Activated T-helper 2 cell treated with anti-CD3 and anti-CD28 coated beads, Interferon-gamma antibody, Interleukin-2, Interleukin-4, amounts not matched to agents 10 μg/mL and 5 μg/mL and 100 μg/mL, durations not matched to agents 14 hours and 24 hours and 36 hours (primary cell): ENCODE measurements at places on chromosomes 7 and 10. TPM values are rescaled to one million over a fixed set of nuclear protein-coding genes. Genes with fewer than 3 reads are reported as not detected.

DNA sequence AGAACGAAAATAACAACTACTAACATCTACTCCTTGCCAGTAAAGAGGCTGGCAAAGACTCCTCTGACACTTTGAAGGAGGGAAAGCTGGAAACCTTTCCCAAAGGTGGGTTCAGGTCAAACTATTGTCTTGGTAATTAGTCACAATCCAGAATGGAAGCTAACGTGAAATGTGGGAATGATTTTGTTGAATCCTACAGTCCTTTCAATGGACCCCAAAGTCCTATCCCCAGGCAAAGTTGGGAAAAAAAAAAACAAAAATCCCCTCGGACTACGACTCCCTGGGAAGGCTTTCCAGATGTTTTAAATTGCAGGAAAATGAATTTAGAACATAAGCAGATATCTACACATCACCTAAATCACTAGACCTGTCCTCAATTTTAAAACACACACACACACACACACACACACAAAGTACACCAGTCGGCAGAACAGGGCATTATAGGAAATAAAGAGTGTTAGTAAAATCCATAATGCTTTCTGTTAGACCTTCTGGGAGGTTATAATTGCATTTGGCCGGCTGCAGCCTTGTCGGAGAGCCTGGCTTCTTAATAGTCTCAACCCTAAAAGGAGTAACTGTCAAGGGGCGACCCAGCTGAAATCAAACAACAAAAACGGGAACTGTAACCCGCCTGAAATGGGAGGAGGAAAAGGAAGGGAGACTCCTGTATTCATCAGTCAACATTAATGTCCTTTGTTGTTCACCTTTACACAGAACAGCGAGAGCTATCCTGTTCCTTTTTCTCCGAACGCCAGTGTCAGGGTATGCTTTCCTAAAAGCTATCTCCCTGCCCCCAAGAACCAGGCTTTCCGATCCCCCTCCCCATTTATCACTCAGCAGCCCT lies 1.5 kb downstream of the DOCK4 start:
- no peak for DNase-seq

- peak; percentile 49 for DNase-seq
Observed at GRCh38 chr10:102452672-102453340, 1.5 kb upstream of the C10orf95 start.

- DNase-seq = no peak
Observed at GRCh38 chr10:75456122-75456521, 24.7 kb downstream of the LRMDA start.

- DNase-seq = no peak
Observed at GRCh38 chr7:70598976-70599375, 533.0 kb upstream of the GALNT17 start.

GRCh38 chr10:22615819-22616499 lies 98.4 kb downstream of the PIP4K2A start:
- DNase-seq = no peak

The C10orf95 gene
- 0.32 TPM in 1 of 2 replicates, not detected in the other for total RNA-seq

The GRIFIN gene
- not detected in 2 replicates for total RNA-seq

The NACAD gene
- 0.30 and 0.52 TPM in 2 replicates for total RNA-seq

DNA sequence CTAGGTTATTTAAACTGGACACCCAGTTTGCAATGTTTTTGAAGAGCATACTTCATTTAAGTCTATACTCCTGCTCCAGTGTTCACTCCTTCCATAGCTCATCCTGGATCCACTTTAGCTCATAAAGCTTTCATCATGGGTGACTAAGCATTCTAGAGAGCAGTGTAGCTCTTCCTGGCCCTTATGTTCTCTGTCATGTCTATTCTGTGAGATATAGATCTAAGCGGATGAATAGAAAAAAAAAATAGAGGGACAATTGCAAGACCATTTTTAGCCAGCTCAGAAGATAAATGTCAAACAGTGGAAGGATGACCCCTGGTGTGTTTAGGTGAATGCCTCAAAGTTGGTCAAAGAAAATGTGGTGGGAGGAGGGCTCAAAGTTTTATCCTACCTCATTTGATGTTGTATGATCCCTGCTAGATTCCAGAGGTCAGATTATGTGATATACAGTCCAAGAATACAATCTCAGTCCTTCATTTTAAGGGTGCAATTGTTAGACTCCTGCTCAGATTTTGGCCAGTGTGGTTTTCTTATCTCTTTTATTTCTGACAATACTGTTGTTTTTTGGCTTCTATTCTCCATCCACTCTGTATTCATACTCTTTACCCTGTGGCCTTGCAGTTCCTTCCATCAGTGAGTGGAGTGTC lies 7.5 kb upstream of the HECW1 start:
- DNase-seq = no peak

The IDI2 gene
- not detected in 2 replicates for total RNA-seq

DNA sequence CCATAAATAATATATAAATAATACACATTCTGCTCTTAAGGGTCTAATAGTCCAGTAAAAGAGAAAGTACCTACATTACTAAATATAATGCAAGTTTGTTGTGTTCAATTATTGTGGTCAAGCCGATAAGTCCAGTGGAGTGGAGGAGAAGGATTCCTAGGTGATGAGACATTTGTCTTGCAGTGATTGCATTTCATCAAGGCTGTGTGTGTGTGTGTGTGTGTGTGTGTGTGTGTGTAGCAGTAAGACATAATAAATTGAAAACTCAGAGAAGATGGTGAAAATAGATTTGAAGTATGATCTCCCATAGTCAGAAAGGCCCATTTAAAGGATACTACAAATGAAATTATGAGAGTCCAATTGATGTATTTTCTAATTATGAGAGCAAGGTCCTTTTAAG lies 192.5 kb upstream of the SEMA3C start:
- no peak for DNase-seq

GRCh38 chr7:116492654-116493109 lies 6.9 kb upstream of the CAV2 start:
- no peak for DNase-seq

The UNCX gene
- not detected in 2 replicates for total RNA-seq

DNA sequence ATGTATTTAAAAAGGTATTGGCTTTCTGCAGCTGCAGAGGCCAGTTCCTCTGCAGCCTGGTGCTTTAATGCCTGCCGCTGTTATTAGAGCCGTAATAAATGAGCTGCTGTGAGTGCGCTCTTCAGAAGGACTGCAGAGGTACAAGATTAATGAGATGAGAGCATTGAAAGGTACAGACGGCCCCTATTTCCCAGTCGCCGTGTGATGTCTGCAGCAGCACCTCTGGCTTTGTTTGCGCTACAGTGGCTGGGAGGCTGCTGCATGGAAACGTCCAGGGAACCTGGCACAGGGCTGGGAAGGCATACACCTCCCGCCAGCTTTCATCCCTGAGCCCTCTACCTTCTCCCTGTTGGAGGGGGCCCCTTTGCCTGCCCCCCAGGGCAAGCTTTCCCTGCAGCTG lies 383.8 kb upstream of the ZMIZ1 start:
- no peak for DNase-seq

GRCh38 chr7:1843921-1844335 lies 173.9 kb downstream of the ELFN1 start:
- DNase-seq = no peak

The AS3MT gene
- 0.18 and 0.50 TPM in 2 replicates for total RNA-seq

DNA sequence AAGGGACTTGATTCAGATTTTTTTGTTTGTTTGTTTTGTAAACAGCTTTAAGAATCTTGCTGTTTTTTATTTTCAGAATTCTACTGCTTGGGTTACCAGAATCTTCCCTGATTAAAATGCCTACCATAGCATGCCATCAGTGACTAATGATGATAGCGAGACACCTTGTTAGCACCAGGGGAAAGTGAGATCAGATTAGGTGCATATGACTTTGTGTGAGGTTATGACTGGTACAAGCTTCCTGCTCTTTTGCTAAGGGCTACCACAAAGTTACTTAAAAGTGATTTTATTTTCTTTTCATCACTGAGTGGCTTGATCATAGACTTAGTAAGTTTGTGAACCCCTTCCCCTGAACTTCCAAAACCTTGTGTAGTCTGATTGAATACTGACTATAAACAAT lies 93.5 kb downstream of the SND1 start:
- no peak for DNase-seq

The TMEM176A gene
- total RNA-seq = not detected in 2 replicates

The SCART1 gene
- total RNA-seq = 1.3 and 1.4 TPM in 2 replicates

The NUDT5 gene
- 109 and 112 TPM in 2 replicates for total RNA-seq

DNA sequence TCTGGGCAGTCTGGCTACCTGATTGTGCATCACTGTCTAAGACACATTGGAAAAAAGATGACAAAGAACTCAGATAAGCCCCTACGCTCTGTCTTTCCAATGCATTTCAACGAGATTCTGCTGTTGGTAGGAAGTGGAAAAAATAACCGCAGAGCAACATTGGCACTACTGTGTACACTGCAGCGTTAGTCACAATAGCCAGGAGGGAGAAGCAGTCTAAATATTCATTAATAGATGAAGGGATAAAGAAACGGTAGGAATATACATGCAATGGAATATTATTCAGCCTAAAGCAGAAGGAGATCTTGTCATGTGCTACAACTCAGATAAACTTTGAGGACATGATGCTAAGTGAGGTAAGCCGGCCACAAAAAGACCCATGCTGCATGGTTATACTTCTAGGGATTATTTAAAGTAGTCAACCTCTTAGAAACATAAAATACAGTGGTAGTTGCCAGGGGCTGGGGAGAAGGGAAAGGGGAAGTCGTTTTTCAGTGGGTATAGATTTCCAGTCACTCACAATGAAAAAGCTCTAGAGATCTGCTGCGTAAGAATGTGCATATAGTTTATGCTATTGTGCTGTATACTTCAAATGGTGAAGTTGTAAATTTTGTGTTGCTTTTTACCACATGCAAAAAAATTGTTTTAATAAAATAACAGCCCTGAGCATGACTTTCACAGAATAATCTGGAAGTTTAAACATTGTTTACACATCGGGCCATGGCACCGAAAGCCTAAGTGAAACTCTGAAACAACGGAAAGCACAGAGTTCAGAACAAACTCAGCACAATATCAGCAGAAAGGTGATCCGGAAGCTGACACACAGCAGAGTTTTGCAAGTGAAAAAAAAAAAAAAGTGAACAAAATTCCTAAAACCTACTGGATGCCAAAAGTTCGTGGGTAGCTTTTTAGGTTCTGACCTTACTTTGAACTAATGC lies 40.1 kb downstream of the ELMO1 start:
- DNase-seq = no peak

- DNase-seq = no peak
Observed at GRCh38 chr7:7212612-7213011, 30.3 kb downstream of the C1GALT1 start.

DNA sequence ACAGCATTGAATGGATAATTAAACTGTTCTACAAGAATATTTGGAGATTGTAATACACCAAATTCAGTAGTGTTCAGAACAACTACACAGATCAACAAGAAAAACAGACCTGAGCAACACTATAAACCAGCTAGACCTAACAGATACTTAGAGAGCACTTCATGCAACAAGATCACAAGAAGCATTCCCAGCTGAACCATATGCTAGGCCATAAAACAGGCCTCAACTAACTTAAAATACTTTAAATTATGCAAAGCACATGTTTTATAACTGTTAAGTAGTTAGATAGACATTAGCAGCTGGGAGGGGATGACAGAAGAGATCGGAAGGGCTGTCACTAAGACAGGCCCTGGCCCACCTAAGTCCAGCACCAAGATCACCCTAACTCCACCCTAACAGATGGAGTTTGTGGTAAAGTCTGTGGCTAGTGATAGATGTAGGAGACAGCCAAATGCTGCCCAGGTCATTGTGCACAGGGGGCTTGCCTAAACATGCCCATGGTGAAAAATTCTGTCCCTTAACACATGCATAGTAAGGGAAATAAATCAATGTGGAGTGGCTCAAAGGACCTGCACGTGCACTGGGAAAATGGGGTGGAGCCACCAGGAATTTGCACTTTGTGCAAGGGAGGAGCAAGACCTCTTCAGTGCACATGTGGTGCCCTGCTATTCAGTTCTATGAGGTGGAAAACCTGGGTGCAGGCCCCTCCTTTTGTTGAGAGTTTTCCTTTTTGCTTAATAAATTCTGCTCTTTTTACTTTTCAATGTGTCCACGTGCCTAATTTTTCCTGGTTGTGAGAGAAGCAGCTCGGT lies 567.8 kb upstream of the NRG3 start:
- DNase-seq = no peak

- DNase-seq = no peak
Observed at GRCh38 chr7:8263048-8263447, 1.1 kb upstream of the ICA1 start.

DNA sequence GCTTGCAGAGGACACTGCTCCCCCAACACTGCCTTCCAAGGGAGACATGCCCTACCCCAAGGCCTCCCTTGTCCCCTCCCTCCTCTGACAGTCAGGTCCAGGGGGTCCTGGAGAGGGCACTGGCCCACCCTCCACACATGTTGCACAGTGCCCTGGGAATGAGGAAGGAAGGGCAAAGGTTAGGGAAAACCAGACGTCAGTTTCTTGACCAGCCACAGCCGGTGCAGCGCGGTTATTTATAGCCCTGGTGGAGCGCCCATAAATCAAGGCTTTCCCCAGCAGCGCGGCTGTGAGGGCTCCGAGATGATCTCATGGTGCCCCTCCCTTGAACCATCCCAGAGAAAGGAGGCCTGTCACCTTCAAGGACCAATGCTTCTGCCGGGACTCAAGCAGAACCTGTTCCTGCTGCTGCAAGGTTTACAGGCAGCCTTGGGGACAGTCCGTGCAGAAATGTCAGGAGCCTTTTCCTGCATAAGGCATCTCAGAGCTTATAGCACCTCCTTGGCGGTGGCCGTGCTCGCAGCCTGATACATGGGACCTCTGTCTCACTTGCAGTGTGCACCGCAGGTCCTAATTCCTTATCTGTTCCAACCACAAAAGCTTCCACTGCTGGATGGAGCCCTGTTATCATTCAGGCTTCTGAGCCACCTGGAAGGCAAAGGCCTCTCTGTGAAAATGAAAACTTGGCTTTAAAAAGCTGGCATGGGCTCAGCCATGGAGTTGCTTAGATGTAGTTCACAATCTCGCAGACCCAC lies 127.3 kb downstream of the LHPP start:
- DNase-seq = no peak

The SRGN gene
- total RNA-seq = 1,340 and 1,350 TPM in 2 replicates

DNA sequence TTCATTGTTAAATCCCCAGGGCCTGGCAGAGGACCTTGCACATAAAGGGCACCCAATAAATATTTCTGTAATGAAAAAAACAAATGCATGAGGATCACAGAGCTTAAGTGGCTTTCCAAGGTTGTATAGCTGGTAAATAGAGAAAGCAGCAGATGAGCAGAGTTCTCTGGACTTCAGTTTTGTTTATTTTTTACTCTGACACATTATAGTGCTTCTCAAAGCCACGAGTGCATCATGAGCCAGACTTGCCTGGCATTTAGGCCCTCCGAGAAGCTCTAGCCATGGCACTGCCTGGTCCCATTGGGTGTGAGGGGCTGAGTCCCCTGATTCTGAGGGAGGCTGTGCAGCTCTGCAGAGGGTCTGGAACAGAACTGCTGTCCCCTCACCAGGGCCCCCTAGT lies 87.2 kb upstream of the ZNF32 start:
- no peak for DNase-seq

DNA sequence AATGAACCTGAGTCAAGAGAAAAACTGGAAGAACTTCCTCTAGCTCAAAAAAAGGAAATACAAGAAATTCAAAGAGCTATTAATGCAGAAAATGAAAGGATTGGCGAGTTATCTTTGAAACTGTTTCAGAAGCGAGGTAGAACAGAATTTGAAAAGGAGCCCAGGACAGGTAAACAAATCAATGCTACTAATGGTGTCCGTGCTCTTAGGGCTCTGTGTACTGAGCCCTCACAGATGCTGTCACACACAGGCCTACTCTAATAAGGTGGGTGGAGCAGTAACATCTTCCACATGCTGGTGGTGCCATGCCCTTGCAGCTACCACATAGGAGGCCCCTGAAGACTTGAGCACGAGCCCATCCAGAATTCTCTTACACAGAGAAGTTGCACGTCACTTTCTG lies 46.1 kb downstream of the DYNC2I1 start:
- DNase-seq = no peak

The OPALIN gene
- total RNA-seq = not detected in 2 replicates

The FAM237B gene
- total RNA-seq = not detected in 2 replicates

GRCh38 chr7:151038951-151039849 lies 9.1 kb upstream of the ASIC3 start:
- no peak for DNase-seq
